Stimulated activated CD4-positive, alpha-beta T cell treated with anti-CD3 and anti-CD28 coated beads, Interleukin-1b, Interleukin-23, amount 100 ng/mL, for 1 hour (primary cell): ENCODE measurements at places on chromosomes 5 and 9.

- no peak for DNase-seq
Measured at GRCh38 chr9:72751541-72751940, 201.3 kb downstream of the ALDH1A1 start.

DNA sequence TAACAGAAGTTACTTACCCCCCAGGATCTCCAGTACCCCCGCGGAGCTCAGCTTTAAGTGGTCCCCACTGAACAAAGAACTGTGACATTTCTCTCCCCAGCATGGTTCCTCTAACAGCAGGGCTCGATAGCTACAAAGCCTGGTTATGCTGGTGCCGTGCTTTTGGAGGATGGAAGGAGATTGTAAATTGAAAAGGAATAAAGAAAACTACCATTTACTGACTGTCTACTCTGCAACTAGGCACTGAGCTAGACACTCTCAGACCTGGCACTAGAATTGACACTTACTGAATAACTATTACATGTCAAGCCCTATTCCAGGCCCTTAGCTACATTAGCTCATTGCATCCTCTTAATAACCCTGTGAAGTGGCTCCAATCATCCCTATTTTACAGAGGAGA lies 145.3 kb downstream of the TTLL11 start:
- no peak for DNase-seq

- DNase-seq = no peak
Measured at GRCh38 chr5:19258686-19259085, 729.3 kb downstream of the CDH18 start.

GRCh38 chr9:87223392-87224246 lies 274.0 kb upstream of the DAPK1 start:
- no peak for DNase-seq

- DNase-seq = no peak
Measured at GRCh38 chr9:73148447-73148937, 3.2 kb upstream of the ANXA1 start.

GRCh38 chr5:147434049-147434448 lies 75.8 kb downstream of the DPYSL3 start:
- DNase-seq = no peak

DNA sequence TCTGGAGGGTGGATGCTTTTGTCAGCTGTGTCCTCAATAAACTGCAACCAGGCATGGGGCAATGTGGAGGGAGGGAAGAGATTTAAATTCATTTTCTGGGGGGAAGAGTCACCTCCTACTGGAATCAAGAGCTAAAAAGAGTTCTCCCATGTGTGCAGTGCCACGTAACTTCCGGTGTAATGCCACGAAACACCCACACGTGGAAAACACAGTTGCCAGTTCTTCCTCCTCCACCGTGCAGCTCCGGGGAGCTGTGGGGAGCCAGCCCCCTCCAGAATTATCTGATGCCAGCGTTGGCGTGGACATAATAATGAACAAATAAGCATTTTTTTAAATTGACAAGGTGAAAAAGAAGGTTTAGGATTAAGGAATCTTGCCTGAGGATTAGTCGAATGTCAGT lies 32.1 kb upstream of the MED10 start:
- DNase-seq = no peak

DNA sequence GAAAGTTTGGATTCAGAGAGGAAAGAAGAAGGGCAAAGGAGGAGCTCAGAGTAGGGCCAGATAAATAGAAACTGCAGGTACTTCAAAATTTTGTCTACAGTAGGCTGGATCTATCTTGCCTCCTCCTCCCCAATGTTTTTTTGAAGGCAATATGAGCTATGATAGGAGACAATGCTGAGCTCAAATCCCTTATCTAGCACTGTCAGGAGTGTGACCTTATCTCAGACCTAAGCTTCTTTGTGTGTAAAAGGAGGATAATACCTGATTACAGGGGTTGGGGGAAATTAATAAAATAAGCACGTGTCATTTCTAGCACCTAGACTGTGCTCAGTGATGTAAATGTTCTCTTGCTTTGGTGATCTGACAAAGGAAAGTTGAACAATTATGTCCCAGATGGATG lies 137.8 kb upstream of the CD180 start:
- DNase-seq = no peak

GRCh38 chr9:98185611-98186171 lies 6.7 kb downstream of the CORO2A start:
- no peak for DNase-seq

DNA sequence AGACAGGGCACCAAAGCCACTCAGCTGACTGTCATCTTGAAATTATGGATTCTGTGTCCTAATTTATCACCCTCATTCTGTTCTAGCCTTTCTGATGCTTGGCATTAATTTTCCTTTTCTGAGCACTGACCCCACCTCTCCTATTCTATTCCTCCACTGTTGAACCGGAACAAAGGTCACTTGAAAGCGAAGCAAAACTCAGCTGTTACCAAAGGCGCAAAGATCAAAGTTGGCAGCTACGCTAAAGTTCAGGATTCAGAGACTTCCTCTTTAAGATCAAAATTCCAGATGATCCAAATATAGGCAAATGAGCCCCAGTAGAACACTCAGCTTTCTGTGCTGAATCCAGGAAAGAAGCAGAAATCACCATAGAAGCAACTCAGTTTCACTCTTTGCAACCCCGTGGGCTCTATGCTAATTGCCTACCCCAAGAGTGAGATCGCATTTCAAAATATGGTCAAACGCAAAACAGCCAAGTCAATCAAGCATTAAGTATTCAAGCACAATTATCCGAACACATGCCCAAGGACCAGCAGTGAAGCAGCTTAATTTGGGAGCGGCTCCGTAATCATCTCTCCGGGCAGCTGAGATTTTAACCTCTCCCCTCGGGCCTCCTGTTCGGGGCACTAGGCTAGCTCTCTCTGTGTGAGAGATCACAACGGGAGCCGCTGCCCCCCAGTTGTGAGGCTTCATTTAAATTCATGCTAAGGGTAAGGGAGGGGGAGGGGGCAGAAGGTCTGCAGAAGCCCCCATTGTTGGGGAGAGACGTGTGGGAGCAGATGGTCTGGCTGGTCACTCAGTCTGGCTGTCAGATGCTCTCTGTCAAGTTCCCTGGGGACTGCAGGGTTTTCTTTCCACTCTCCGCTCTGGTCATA lies 288.6 kb downstream of the ELAVL2 start:
- DNase-seq = no peak

DNA sequence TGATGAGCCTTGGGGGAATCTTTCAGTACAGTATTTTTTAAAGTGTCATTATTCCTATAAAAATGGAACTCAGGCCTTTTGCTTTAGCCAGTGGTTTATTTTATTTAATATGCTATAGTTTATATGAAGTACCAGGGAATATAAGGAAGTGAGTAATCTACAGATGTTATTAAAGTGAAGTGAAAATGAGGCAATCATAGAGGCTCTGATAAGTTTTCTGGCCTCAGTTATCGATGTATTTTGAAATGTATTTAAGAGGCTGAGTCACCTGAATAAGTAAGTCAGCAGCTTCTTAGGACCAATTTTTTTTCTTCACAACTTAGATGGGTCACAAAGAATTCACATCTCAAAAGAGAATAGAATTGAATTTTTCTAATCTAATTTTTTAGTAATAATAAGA lies 829.0 kb downstream of the DNAH5 start:
- DNase-seq = no peak

- DNase-seq = no peak
Measured at GRCh38 chr9:17669206-17669605, 90.3 kb downstream of the SH3GL2 start.

- no peak for DNase-seq
Measured at GRCh38 chr5:170256571-170256970, 23.8 kb downstream of the C5orf58 start.

DNA sequence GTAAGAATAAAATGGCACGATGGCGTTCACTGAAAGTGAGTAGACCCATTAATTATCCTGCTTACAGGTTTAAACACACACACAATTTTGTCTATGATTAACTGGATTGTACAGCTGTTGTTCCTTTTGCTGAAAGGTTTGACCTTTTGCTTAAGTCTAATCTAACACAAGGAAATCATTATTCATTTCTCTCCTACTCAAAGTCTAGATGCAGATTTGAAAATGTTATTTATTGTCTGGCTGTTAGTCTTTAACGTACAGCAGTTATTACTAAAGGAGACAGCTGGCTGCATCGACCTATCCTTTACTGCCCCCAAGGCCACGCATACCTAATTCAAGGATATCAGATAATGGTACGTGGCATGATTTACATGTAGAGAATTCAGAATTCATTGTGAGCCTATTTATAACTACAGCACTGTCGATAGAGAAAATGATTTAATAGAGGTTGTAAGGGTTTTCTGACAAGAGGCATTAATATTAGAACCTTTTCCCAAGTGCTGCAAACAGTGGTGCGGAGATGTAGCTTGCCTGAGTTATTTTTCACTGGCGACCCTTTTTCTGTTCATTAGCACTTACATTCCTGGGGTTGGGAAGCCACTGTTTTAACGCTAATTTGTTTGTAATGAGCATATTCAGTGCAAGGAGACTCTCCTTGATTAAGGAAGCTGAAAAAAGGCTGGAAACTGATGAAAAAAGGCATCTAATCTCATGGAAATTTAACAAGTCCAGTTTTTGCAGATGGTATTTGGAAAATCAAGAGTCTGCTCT lies 368.4 kb upstream of the GRAMD2B start:
- no peak for DNase-seq

DNA sequence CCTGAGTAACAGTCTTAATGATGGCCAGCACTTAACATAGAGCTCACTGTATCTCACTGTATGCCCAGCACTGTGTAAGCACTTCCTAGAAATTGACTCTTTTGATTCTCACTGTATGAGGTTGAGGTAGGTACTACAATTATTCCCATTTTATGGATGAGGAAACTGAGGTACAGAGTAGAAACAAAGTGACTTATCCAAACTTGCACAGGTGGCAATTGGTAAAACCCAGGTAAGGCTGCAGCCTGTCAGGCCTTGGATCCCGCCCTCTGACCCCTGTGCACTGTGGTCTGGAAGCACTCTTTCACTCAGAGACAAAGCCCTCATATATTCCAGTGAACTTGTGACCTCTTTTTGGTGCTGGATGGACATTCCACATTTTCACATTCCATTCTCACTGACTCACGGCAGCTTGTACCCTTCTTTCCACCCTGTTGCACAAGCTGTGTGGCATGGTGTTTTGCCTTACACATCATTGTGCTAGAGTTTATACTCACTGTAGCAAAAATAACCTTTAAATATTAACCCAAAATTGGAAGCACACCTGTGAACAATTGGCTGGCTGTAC lies 21.7 kb downstream of the ANKRD55 start:
- no peak for DNase-seq

DNA sequence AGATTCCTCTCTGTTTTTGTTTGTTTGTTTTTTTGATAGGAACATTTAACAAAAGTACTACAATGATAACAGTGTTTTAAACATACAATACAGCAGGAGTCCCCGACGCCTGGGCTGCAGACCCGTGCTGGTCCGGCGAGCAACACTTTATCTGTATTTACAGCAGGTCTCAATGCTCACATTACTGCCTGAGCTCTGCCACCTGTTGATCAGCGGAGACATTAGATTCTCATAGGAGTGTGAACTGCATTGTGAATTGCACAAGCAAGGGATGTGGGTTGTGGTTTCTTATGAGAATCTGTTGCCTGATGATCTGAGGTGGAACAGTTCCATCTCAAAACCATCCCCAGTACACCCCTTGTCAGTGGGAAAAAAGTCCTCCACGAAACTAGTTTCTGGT lies 1068.5 kb upstream of the CDH10 start:
- no peak for DNase-seq

DNA sequence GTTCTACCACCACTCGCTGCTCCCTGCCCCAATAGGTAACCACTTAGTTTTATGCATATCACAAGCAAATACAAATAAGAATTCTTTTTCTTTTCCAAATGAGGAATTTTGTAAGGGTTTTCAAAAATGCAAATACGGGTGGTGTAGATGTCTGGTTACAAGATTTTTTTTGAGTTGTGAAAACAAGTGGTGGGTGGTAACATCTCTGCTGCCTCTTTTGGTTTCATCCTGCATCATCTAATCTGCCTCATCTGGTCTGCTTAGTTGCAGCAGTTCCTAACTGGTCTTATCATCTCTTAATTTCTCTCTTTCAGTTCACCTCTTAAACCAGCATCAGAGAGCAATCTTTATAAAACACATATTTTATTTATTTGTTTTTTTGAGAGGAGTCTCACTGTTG lies 5.3 kb downstream of the NFX1 start:
- DNase-seq = no peak

- DNase-seq = no peak
Measured at GRCh38 chr9:106035806-106036205, 341.5 kb downstream of the TMEM38B start.
